Keratinocyte (primary cell): ENCODE measurements at places on chromosomes 6 and 20. TPM values are rescaled to one million over a fixed set of nuclear protein-coding genes. Genes with fewer than 3 reads are reported as not detected.

Gene GPR6
- polyA plus RNA-seq, result not detected in 3 replicates

Gene GGT7
- polyA plus RNA-seq, result 4.7 to 6.5 TPM (median 5.0 TPM) in 3 replicates

Gene MARCKS
- 33.2 to 50.8 TPM (median 38.3 TPM) in 3 replicates for polyA plus RNA-seq

Gene ADA
- polyA plus RNA-seq, result 18.9 to 26.4 TPM (median 21.4 TPM) in 3 replicates

Gene MBOAT1
- polyA plus RNA-seq, result 2.2 to 5.7 TPM (median 4.9 TPM) in 3 replicates

Gene OR2B6
- not detected in 3 replicates for polyA plus RNA-seq
